ENCODE measurements at places on chromosomes 16 and 17.
A peak's percentile ranks its signal among the peaks of the same experiment; 100 is the strongest.

GRCh38 chr17:51722994-51723393 lies 435.5 kb downstream of the CA10 start:
- no peak for DNase-seq

GRCh38 chr16:67942200-67942509 lies 1.8 kb downstream of the LCAT start:
- peak; percentile 54 for DNase-seq

DNA sequence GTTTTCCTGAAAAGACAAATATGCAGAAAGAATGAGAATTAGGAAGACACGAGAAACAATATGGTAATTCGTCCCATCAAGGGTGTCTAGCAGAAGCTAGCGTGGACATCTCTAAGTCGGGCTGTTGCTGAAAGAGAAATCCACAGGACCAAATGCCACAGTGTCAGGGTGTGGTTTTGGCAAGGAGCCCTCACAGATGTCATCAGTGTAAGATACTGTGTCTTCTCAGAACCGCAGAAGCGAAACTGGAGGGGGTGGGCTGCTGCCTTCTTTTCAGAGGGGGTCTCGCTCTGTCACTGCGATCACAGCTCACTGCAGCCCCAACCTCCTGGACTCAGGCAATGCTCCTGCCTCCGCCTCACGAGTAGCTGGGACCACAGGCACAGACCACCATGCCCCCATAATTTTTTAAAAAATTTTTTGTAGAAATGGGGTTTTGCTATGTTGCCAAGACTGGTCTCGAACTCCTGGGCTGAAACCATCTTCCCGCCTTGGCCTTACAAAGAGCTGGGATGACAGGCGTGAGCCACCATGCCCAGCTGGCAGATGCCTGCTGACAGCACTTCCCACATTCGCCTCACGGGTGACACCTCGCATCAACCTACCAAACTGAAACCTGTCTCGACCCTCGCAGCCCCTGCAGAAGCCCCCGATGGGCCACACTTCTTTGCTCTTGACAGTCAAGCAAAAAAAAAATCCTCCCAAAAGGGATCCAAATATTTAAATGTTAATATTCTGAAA lies 26.2 kb downstream of the TRAP1 start:
- no peak for DNase-seq

DNA sequence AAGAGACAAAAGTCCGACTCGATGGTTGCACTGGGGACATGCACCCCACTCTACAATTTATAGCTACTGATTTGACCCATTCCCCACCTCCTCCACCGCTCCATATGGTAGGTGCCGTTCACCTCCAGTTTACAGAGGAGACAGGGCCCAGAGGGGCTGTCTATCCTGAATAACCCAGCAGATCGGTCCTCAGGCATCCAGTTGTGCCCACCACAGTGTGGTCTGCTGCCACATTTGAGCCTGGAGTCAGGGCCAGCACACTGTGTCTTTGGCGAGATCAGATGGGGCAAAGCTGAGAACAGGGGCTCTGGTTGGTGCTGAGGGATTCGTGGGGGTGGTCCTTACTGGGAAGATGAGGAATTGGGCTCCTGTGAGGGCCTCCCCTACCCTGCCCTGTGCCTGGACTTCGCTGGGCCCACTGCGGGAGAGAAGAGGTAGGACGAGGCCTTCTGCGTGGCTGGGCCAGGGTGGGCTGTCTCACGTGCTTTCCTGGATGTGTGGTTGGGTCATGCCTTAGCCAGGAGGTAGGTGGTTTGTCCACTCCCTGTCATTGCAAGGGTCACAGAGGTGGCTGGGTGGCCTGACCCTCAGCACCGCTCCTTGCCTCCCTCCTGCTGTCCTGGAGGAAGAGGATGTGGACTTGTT lies 2.8 kb downstream of the ADCY7 start:
- DNase-seq, result no peak

DNA sequence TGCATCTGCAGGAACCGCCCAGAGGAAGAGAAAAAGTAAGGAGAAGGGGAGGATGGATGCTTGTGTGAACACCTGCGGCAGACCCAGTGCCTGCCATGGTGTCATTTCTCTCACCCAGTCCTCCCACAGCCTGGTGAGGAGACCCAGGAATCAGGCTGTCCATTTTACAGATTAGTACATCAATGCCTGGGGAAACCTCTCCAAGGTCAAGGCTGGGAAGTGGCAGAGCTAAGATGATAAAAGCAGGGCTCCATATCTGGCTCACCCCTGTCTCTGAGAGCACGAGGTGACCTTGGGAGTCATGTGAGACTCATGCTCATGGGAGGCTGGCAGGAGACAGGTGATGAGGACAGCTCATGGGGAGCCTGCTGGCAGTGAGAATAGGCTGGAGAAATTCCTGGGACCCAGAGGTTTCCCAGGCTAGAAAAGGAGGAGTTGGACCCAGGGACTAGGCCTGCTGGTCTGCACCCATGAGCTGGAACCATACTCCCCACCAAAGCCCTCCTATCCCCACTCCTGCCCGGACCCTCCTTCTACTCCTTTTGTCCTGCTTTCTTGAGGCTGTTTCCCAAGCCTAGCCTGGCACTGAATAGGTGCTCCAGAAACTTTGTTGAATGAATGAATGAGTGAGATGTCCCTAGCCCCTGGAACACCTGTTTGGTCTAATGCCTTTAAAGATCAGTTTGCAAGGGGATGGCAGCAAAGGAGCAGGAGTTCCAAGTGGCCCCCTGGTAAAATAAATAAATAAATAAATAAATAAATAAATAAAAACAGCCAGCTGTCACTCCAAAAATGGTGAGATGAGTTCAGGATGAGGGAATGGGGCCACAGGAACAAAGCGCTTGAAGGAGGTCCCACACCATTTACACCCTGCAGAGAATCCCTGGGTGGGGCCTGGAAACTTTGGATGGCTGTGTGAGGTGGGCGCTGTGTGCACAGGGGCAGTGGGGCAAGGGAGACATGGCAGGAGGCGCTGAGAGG lies 1.6 kb downstream of the ZNF629 start:
- DNase-seq, result no peak

- no peak for DNase-seq
Measured at GRCh38 chr17:49602783-49603182, 27.1 kb downstream of the NXPH3 start.

GRCh38 chr16:31430380-31431052 lies 2.4 kb upstream of the COX6A2 start:
- no peak for DNase-seq

All from Ammon's horn (tissue), 1 donor.